ENCODE measurements at places on chromosomes 3 and 15. TPM values are rescaled to one million over a fixed set of nuclear protein-coding genes. Genes with fewer than 3 reads are reported as not detected.

DNA sequence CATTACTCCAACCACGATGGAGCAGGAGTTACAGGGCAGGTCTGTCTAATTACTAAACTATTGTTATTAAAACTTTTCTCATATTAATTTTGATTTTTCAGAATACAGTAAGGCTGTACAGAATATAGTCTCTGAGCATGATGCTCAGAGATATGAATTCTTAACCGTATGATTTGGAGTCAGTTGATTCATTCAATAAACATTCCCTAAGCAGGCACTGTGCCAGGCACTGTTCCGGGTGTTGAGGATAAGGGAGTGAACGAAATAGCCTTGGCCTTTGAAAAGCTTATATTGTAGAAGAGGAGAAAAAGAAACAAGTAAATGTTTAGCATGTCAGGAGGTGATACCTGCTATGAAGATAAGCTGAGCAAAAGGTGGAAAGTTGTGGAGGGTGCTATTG is 187.3 kb downstream of the KCNAB1 start:
- DNase-seq = no peak

The SEMA3B gene
- 1.0 TPM for total RNA-seq

GRCh38 chr3:196288141-196288460 is 575 bp upstream of the PCYT1A start:
- DNase-seq = no peak

DNA sequence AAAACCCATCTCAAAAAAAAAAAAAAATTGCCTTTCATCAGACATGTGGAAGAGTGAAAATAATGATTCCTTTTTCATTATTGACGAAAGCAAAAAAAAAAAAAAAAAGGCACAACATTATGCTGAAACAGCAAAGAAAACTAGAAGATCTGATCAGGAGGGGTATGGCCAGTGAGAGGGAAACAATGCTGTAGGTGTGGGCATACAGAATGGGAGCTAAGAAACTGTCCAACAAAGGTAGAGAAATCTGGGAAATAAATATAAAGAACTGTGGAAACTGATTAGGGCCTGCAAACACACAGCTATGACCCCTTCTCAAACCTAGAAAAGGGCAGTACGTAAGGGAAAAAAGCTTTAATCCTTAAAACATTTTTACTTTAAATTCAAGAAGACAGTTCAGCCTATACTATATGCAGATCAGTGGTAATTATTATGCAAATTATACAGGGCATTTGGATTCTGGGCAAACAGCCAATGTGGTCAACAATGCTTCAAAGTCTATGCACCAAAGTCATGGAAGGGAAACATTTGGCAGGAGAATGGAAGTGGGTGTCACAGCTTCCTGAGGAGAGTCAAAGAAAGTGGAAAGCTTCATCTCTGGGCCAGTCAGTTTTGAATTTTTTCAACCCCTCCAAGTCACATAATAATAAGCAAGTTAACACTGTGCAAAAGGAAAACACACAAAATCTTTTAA is 68.3 kb upstream of the SLC12A8 start:
- no peak for DNase-seq

DNA sequence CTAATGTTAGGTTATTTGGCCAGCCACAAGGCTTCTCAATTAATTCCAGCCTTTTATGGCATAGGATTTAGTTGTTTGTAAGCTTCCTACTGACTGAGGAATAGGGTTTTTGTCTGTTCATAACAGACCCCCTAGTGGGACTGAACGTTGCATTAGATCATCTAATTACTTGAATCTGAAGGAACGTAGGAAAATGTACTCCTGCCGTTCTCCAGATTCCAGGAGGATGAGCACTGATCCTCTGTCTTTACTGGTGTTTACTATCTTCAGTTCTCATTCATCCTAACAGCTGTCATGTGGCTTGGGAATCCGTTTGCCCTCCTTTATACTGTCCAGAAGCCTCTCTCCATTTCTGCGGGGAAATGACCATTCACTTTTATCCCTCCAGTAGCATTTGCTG is 52.7 kb downstream of the RAD54L2 start:
- DNase-seq = no peak

The DNAJB8 gene
- total RNA-seq = not detected

GRCh38 chr3:119681279-119681678 is 4.1 kb upstream of the COX17 start:
- no peak for DNase-seq

The ABHD17C gene
- total RNA-seq = 2.5 TPM

DNA sequence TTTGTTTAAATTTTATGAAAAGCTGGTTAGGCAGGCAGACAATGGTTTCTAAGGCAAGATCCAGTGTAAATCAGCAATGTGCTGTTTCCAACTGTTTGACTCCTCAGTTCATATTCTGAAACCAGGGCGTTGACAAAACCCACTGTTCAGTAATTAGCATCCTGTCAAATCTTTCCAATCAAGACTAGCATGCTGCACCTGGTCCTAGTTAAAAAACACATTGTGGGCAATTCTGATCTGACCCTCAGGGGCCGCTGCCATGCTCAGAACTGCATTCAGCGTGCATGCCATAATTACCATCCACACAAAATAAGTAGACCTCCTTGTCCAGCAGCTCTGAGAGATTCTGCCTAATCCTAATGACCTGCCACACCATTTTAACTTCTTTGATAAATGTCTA is 20.9 kb upstream of the RBP1 start:
- no peak for DNase-seq

DNA sequence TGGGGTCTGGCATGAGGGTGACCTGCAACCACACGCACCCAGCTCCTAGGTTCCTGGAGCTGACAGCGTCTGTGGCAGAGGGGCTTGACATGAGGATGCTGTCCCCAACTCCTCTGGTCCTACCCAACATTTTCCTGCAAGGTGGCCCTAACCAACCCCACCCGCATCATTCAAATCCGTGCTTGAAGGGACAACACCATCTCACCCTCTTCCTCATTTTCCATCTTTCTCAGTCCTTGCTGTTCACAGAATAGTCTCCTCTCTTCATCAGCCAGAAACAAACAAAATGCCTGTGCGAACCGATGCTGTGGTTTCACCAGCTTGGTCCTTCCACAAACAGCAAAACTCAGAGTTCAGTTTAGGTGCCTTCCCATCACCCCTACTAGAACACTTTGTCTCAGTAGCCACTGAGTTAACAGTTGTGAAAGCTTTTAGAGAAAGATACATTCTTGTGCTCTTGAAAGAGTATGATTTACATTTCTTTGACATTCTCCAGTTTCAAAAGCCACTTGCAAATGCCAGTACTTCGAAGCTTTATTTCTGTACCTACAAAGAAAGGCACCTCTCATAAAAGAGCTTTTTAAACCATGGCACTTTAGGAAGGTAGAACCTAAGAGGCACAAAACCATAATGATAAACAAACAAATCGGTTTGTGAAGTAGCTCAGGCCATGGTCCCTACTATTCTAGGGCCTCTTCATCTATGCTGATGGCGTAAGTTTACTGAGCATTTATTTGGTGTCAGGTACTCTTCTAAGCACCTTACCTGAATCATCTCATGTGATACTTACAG is 360.1 kb downstream of the SHQ1 start:
- no peak for DNase-seq

The HYKK gene
- total RNA-seq = 3.6 TPM

- no peak for DNase-seq
These were observed 27.4 kb upstream of the GOLM2 start for GRCh38 chr15:44261007-44261706.

GRCh38 chr15:85025516-85026251 is 44.0 kb downstream of the PDE8A start:
- DNase-seq = no peak

The MKRN3 gene
- 5.7 TPM for total RNA-seq

DNA sequence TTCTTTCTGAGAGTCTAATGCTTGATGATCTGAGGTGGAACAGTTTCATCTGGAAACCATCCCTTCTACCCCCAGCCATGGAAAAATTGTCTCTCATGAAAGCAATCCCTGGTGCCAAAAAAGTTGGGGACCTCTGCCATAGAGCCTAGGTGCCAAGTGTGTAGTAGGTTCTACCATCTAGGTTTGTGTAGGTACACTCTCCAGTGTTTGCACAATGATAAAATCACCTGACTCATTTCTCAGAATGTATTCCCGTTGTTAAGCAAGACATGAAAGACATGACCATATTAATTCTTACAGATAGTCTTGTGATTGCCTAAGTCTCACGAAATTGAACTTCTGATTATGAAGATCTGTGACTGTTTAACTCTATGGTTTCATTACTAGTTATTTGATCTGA is 68.6 kb downstream of the KAT2B start:
- DNase-seq = no peak

All from naive thymus-derived CD8-positive, alpha-beta T cell (primary cell).